ENCODE measurements at places on chromosomes 5 and 9.

DNA sequence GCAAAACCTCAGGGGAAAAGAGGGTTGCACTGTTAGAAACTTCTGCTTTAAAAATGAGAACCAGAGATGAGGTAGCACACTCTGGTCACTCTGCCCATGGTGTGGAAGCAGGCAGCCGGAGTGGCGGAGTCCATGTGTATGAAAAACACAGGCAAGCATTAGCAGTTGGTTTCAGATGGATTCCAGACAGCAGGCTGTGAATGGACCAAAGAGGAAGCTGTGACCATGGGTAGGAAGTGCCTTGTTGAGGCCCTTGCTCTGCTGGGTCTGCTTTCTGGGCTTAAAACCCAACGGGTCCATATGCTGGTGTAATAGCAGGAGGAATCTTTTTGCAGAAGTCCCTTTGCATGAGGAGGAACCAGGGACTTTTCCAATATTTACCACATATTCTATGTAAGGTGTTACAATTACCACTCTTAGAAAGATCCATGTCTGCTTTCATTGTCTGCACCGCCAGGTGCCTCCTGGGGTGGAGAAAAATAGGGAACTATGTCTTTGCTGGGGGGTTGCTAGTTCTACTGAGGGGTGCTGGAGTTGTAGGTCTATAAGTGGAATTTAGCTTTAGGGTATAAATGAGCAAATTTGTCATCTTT lies 77.0 kb downstream of the ANKRD55 start:
- DNase-seq: no peak

- no peak for DNase-seq
Measured at GRCh38 chr5:73922875-73923557, 297.0 kb downstream of the ARHGEF28 start.

DNA sequence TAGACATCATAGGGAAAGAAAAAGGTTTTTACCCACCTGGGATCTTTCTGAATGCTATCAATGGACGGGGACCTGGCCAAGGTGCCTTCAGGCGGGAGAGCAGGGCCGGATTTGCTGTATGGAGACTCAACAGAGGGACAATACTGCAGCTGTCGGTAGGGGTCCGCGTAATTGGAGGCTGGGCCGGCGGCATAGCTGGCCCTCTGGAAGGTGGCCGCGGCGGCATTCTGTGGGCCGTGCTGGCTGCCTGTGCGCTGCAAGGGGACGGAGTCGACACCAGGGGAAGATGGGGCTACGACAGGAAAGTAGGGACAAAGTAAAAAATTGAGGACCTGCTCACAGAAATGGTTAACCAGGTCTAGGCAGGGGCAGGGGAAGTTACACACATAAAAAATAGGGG lies 557.9 kb downstream of the CTNND2 start:
- DNase-seq: no peak

DNA sequence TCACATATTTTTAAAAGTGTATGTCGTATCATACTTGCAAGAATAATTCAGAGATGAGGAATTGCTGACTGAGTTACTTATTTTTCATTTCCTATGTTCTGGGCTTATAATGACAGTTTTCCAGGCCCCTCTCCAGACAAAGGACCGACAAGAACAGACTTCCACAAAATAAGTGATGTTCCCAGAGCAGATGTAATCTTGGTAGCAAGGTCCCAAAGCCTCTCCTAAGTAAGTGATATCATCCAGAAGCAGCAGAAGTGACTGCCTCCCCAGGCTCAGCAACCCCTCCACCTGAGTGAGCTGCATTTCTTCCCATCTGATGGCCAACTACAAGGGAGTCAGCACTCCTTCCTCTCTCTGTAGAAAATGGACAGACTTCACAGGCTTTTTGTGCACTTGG lies 57.1 kb downstream of the SEMA6A start:
- no peak for DNase-seq

GRCh38 chr9:90974016-90974415 lies 172.4 kb downstream of the SYK start:
- no peak for DNase-seq

DNA sequence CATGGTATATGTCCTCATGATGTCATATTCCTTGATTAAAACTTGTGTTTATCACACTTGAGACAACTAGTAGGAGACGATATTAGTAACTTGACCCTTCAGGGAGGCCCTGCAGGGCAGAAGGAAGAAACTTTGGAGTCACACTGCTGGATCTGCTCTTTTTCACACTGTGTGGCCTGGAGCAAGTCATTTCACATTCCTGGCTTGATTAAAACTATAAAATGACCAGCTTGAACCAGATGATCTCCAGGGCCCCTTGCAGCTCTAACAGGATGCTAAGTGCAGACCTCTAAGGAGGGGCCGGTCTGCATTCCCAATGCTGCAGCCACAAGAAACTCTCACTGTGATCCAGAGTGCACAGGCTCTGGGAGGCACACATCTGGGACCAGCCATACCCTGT lies 146.4 kb upstream of the ZNF366 start:
- no peak for DNase-seq

DNA sequence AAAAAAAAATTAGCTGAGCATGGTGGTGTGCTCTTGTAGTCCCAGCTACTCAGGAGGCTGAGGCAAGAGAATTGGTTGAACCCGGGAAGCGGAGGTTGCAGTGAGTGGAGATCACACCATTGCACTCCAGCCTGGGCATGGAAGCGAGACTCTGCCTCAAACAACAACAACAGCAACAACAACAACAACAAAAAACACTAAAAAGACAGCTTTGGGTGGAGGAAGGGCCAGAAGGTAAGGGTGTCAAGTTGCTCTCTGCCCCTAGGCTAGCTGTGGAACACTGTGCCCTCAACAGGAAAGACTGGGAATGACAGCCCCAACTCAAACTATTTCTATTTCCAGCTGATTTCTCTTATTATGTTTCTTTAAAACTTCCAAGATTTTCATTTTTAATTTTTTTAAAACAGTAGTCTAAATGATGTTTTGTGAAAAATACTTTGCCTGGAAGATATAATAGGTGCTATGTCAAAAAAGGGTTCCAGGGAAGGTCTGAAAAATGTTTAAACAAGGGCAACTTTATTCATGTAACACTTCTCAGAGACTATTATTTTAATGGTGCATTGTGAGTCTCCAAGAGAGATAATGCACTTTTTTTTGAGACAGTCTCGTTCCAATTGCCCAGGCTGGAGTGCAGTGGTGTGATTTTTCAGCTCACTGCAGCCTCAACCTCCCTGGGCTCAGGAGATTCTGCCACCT lies 29.9 kb downstream of the CLINT1 start:
- DNase-seq: peak; percentile 16

DNA sequence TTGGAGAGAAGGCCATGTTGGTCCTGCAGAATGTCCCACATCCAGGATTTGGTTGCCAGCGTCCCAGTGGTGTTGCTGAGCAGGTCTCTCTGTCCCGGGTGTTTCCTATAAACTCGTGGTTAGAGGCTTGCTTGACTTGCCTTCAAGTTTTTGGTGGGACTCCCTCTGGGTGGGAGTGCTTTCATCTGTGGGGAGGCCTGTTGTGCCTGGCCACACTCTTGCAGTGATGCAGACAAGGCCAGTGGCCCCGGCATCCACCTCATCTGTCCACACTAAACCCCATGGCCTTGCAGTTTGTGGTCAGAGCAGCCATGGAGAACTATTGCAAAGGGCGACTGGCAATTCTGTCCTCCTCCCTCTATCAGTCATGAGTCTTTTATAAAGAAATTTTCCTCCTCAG lies 71.8 kb downstream of the PHF2 start:
- no peak for DNase-seq

GRCh38 chr5:136886608-136887007 lies 521.3 kb upstream of the TRPC7 start:
- no peak for DNase-seq

DNA sequence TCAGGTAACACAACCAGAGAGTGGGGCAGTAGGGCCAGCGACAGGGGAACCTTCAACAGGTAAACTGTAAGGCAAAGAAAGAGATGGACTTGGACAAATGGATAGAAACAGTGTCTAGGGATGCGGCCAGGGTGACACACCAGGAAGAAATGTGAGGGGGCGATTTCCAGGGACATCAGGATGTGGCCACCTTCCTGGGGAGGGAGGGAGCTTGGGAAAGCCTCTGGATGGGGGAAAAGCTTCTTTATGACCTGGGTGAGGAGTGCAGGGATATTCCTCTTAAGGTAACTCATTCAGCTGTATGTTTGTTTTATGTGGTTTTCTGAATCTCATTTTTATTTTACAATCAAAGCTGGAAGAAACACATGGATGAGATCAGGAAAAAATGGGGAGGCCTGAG lies 11.9 kb upstream of the NXNL2 start:
- DNase-seq: no peak

DNA sequence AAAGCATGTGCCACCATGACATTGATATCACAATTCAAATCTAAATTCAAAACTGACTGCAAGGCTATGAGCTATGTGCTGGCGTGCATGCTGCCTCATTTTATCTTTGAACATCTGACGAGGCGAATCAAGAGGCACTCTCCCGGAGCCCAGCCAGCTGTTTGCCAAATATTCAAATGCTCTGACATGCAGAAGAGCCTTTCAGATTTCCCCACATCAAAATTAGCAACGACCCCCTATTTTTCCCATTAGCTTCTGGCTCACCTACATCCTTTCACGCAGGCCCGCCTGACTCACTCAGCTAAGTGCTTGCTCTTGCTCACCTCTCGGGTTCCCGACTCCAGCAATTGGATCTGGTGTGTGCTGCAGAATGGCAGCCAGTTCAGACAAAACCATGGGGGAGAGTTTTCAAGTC lies 159.0 kb downstream of the NR2F1-AS1 start:
- no peak for DNase-seq

GRCh38 chr9:23702311-23702922 lies 123.6 kb downstream of the ELAVL2 start:
- no peak for DNase-seq

- DNase-seq: no peak
Measured at GRCh38 chr5:175336781-175337180, 107.2 kb downstream of the DRD1 start.

- DNase-seq: no peak
Measured at GRCh38 chr9:87436716-87437115, 61.0 kb upstream of the DAPK1 start.
